ENCODE measurements at places on chromosomes 2 and 18. TPM values are rescaled to one million over a fixed set of nuclear protein-coding genes. Genes with fewer than 3 reads are reported as not detected.

GRCh38 chr2:178111743-178112142 lies 494 bp upstream of the RBM45 start:
- DNase-seq: no peak
- peak overlapping the region; percentile 82 for H3K4me3 ChIP-seq
- peaks cover 17% of the 10 kb centered on the region for H3K4me1 ChIP-seq
- no peak overlapping the region for H3K27ac ChIP-seq

- H3K4me1 ChIP-seq: no peaks in the 10 kb centered on the region
- no peaks in the 10 kb centered on the region for H3K27me3 ChIP-seq
- DNase-seq: no peak
- H3K36me3 ChIP-seq: no peaks in the 10 kb centered on the region
Observed at GRCh38 chr2:151096235-151096634, 165.4 kb downstream of the RBM43 start.

- DNase-seq: no peak
- H3K4me3 ChIP-seq: no peak overlapping the region
- no peaks in the 10 kb centered on the region for H3K36me3 ChIP-seq
- no peaks in the 10 kb centered on the region for H3K27me3 ChIP-seq
Observed at GRCh38 chr2:74039611-74040010, 54.9 kb downstream of the TET3 start.

The SCG2 gene
- total RNA-seq: 0.61 TPM

The NR4A2 gene
- total RNA-seq: 3.5 TPM
